ENCODE measurements at places on chromosomes 6 and 20.

DNA sequence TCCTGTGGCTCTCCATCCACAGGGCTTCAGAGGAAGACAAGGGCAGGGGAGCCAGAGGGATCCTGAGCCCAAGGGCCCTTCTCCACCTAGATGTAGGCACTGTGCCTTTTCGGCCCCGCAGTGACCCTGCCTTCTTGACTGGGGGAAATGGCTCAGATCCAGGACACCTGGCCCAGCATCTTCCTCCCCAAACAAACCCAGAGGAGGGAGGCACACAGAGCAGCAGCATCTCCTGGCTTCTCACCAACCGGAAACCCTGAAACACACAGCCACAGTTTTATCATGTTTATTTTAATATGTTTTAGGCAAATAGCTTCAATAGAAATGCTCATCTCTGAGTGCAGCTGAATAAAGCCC, 84.5 kb upstream of the LRFN2 start:
- DNase-seq = no peak

GRCh38 chr20:6041808-6042265, 12.0 kb downstream of the LRRN4 start:
- no peak for DNase-seq

DNA sequence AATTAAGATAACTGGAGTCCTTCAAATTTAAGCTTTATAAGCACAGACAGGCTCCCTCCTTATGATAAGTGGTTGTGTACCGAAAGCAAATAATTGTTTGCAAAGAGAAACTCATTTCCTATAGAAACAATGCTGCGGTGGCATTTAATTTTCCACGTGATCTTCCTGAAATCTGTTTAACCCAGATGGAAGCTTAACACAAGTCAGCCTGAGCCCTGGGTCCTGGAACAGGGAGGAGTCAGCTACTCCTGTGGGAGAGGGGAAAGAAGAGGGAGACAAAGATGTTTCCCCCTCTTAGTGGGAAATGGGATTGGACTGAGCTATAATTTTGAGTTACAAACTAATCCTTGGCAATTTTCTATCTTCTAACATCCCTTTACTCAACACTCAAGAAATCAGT, 136.5 kb downstream of the ELOVL4 start:
- no peak for DNase-seq

DNA sequence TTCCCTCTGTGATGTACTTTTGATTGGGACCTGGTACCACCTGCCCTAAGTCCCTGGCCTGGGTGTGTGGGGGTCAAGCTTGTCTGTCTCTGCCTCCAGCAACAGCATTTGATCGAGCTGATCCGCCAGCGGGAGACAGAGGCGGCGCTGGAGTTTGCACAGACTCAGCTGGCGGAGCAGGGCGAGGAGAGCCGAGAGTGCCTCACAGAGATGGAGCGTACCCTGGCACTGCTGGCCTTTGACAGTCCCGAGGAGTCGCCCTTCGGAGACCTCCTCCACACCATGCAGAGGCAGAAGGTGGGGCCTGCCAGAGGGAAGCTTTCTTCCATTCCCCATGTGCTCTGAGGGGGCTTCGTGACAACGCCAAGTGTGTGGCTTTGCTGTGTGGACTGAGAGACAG, 5.4 kb downstream of the GID8 start:
- DNase-seq = no peak

DNA sequence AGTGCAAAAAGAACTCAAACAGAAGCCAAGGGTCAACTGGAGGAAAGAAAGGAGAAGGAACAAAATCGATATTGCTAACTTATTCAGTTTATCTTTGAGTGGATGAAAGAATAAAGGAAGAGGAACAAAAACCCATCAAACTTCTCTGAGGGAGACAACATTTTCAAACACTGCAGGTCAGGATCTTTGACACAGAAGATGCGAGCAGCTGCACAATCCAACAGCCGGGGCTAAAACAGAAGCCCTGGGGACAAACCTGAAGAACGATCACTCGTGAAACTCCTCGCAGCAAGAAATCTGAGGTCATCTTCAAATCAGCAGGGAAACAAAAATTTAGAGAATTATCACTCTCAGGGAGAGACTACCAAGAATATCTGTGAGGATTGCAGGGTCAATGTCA, 14.2 kb downstream of the SLC23A2 start:
- DNase-seq = no peak

GRCh38 chr6:8269872-8270454, 165.4 kb downstream of the SLC35B3 start:
- DNase-seq = no peak

DNA sequence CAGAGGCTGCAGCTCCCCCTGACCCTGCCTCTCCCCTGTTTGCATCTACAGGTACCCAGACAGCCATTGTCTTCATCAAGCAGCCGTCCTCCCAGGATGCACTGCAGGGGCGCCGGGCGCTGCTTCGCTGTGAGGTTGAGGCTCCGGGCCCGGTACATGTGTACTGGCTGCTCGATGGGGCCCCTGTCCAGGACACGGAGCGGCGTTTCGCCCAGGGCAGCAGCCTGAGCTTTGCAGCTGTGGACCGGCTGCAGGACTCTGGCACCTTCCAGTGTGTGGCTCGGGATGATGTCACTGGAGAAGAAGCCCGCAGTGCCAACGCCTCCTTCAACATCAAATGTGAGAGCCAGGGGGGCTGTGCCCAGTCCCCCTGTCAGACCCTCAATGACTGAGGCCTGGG, 42.1 kb upstream of the SRF start:
- DNase-seq = no peak

DNA sequence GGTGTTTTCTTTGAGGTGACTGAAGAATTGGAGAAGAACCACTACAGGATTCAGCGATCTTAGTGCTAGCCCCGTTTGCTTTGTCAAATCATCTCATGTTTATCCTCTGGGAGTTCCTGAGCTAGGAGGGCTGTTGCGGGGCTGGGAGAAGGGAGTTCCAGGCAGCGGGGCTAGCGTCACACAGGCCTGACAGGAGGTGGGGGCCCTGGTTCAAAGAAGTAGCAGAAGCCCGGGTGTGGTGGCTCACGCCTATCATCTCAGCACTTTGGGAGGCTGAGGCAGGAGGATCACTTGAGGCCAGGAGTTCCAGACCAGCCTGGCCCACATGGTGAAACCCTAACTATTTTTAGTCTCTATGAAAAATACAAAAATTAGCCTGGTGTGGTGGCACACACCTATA, 33.2 kb upstream of the SULF2 start:
- no peak for DNase-seq

GRCh38 chr20:38272961-38273360, 12.4 kb upstream of the KIAA1755 start:
- DNase-seq = no peak

- no peak for DNase-seq
Observed at GRCh38 chr6:53066077-53066417, 843 bp downstream of the FBXO9 start.

GRCh38 chr20:53069132-53069531, 97.0 kb downstream of the TSHZ2 start:
- DNase-seq = no peak

DNA sequence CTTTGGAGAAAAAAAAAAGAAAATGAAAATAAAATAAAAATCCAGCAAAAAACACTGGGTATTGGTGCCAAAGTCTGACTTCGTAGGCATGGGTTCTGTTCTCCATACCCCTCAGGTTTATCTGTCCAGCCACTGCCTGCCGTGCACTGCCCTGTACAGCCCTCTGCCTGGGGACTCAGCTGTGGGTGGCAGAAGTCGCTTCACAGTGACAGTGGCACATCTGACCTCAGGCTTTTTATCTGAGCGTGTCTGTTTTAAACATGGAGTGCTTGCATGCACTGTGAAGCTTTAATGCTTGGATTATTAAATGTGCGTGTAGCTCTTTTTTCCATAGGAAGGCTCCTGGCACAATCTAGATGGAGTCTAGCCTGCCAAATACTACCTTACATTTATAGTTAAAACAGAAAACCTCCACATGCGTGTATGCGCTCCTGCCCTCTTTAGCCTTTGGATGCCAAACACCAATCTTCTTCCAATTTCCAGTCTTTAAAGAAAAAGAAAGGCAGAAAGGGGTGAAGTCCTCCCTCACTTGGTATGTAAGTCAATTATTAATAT, 375.5 kb downstream of the UTRN start:
- no peak for DNase-seq

DNA sequence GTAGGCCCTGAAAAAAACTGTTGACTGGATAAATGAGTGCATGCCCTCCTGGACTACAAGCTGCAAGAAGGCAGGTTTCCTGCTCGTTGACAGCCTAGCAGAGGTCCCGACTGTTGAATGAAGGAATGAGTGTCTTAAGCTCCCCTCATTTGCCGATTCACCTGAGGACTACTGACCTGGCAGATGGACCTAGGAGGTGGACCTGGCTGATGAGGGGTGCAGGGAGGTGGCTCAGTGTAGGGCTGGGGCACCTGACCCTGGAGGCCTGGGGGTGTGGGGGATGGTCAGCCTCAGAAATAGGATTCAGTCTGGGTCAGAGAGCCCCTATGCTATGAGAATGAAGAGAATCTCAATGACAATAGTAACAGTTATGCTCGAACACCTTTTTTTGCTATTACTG, 11.6 kb upstream of the TFAP2C start:
- no peak for DNase-seq

DNA sequence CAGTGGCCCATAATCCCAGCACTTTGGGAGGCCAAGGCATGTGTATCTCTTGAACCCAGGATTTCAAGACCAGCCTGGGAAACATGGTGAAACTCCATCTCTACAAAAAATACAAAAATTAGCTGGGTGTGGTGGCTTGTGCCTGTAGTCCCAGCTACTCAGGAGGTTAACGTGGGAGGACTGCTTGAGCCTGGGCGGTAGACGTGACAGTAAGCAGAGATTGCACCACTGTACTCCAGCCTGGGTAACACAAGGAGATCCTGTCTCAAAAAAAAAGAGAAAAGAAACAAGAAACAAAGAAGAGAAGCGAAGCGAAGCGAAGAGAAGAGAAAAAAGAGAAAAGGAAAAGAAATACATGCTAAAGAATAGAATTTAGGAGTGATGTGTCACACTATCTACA, 69.2 kb downstream of the NUDT3 start:
- no peak for DNase-seq

DNA sequence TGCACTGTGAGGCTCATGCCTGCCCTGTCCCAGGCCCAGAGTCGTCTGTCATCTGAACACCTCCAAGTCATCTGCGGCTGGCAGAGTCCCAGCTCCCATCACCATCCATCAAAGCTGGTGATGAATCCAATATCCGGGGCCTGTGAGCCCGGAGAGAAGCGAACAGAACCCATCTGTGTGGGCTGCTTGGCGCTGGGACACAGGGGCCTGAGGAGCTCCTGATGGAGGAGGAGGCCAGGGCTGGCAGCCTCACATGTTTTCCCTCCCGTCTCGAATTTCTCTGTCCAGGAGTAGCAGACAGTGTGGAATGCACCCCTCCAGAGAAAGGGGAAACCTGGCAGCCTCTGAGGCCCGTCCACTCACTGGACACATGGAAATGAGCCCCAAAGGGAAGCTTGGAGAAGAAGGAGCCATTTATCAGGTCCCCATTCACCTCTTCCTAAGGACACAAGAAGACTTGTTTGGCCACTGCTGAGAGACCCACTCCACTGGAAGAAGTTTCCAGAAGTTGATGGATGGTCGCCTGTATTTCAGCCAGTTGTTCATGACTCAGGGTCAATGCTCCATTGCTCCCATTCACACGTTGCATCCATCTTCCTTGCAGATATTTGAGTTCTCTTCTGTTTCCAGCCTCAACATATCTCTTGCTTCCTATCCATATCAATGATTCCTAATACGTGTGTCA, 307.5 kb upstream of the SULF2 start:
- DNase-seq = no peak

- no peak for DNase-seq
Observed at GRCh38 chr20:23049201-23050075, at the start of gene THBD. Gene THBD, minus strand, starts transcription at chr20:23049672. Its CDS starts 168 bp downstream, at chr20:23049504.

GRCh38 chr6:138531387-138531786, 32.1 kb upstream of the NHSL1 start:
- DNase-seq = no peak
